ENCODE measurements at places on chromosomes 16 and 17.

DNA sequence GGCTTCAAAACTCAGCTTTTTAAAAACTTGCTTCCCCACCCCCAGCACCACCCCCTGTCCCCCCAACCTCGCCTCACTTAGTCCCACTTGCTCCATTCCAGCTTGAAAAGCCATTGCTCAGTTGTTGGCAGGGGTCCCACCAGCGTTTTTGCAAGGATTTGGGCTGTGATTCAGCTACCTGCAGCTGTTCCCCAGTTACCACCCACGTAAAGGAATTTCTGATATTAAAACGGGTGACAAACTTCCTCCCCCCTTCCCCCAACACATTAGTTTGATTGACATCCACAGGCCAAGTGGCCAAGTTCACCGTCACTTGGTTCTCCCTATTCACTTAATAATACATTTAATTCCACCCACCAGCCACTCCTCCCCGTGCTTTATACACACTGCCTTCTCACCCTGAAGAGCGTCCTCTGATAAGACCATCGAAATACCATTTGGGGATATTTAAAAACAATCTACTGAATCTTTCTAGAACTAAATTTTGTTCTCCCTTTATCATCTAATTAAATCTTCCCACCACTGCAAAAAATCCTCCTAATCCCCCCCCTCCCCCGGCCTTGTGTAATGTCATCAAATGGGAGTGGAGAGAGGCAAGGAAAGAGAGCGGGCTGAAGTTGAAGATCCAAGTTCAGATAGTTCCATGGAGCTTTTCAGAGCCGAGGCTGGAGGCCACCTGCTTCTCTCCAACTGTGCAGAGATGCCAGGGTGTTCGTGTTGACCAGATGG lies 55.1 kb downstream of the SOX9 start:
- no peak for DNase-seq

DNA sequence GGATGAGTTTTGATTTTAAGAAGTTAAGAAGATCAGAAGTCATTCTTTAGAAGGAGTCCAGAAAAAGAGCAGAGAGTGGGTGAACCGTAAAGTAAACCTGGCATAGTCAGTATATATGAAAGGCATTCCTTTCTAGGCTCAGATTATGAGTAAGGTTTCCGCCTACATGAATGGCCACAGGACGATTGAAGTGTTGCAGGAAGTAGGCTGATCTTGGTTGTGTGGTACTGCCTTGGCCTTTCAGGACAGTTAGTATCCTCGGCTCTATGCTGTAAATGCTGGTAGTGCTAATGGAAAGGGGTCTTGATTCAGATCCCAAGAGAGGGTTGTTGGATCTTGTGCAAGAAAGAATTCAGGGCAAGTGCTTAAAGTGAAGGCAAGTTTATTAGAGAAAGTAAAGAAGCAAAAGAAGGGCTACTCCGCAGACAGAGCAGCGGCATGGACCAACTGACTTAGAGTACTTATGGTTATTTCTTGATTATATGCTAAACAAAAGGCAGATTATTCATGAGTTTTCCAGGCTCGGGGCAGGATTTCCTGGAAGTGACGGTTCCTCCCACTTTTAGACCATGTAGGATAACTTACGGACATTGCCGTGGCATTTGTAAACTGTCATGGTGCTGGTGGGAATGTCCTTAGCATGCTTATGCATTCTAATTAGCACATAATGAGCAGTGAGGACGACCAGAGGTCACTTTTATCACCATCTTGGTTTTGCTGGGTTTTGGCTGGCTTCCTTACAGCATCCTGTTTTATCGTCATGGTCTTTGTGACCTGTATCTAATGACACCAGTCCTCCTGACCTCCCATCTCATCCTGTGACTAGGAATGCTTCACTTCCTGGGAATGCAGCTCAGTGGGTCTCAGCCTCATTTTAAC lies 164.8 kb downstream of the SNX29 start:
- no peak for DNase-seq

- DNase-seq: peak; percentile 80
Observed at GRCh38 chr17:78252111-78252634, 20.7 kb downstream of the TMEM235 start.

DNA sequence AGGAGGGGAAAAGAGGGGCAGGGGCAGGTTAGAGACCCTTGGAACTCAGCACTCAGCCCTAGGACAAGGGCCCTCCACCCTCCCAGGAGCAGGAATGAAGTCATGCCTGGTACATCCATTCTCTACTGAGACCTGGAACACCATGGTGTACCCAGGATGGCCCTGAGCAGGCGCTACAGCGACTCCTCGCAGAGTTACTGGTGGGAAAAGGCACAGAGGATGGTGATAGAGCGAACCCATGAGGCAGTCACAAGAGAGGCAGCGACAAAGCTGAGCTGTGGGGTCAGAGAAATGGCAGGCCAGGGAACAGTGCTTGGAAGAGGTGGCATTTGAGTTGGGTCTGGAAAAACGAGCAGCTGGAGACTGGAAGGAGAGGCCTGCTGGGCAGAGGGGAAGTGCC lies 37.5 kb downstream of the SRCIN1 start:
- DNase-seq: no peak

DNA sequence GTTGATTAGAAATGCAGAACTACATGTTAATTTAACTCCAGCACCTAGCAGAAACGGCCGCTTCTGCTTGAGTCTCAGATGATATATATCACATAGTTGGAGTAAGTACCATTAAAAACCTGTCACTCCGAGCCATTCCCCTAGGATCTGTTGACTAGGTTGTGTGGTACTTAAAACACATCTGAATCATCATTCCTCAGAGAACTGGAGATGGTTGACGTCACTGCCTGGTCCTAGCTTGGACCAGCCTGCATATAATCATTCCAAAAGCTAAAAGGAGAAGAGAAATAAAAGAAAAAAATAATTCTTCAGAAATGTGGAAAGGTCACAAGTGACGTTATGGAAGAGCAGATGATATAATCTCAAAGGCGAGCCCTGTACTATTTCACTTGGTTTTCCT lies 31.3 kb upstream of the RASL10B start:
- DNase-seq: no peak

- DNase-seq: no peak
Observed at GRCh38 chr17:75625813-75626486, 7.3 kb upstream of the SMIM5 start.

DNA sequence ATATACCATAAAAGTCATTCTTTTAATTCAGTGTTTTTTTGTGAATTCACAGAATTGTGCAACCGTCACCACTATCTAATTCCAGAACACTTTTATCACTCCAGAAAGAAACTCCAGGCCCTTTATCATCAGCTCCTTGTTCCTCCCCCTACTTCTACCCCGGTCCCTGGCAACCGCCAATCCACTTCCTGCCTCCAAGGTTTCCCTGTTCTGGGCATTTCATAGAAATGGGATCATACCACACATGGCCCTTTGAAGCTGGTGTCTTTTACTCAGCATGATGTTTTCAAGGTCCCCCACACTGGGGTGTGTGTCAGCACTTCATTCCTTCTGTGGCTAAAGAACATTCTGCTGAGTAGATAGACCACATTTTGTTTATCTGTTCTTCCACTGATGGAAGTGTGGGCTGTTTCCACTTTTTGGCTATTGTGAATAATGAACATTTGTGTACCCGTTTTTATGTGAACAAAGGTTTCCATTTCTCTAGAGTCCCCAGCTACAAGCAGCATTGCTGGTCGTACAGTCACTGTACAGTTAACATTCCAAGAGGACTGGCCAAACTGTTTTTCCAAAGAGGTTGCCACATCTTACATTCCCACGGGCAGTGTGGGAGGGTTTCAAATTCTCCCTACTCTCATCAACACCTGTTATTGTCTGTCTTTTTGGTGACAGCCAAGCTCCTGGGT lies 75.8 kb upstream of the ZNF469 start:
- no peak for DNase-seq

DNA sequence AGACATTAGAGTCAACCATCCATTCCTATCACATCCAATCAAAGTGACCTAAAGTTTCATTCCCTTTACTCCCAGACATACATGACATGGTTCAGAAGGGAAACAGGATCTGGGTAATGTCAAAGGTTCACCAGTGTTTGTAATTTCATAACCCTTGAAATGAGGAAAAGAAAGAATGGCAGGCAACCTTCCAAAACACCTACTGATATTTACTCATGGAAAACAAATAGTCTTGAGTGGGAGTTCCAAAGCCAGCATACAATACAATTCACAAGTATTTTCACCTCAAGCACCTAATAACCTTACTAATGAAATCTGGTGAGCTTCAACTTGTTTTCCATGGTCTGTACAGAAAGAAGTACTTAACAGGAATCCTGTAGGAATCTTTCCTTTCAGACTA lies 72.5 kb upstream of the AXIN2 start:
- DNase-seq: no peak

DNA sequence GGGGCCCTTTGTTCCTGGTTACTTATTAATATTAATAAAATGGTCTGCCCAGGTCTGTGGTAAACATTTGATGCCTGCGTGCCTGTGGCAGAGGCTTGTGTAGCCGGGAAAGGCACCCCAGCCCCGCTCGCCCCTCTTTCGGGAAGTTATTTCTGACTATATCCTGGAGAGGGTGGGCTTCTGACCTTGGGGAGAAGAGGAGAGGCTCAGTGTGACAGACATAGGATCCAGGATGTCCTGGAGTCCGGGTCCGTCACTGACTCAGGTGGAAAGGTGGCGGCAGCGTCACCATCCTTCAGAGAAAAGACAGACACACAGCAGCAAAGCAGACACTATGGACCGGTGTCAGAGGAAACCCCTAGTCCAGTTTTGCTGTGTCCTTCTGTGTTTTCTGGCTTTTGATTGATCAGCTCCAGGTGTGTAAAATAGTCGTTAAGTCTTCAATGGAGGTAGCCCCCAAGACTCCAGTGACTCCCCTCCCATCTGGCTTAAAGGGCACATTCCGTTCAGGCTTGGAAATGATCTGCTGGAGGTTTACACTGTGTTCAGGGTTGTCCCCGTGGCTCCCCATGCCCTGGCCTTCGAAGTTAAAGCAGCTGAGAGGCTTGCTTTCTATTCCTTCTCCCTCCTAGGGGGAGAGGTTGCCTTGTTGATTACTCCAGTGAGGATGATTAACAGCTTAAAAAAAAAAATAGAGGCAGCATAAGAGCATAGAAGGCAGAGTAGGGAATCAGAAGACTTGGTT lies 81.6 kb downstream of the CCDC182 start:
- no peak for DNase-seq

- no peak for DNase-seq
Observed at GRCh38 chr17:39538866-39539265, 68.9 kb downstream of the NEUROD2 start.

GRCh38 chr17:68993112-68993511 lies 37.9 kb upstream of the ABCA8 start:
- no peak for DNase-seq

DNA sequence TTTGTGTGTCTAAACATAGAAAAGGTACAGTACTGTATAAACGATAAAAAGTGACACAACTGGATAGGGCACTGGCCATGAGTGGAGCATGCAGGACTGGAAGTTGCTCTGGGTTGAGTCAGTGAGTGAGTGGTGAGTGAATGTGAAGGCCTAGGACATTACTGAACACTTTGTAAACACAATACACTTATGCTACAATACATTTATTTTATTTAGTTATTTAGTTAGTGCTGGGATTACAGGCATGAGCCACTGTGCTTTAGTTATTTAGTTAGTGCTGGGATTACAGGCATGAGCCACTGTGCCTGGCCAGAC lies 4.6 kb downstream of the CFAP20 start:
- no peak for DNase-seq

DNA sequence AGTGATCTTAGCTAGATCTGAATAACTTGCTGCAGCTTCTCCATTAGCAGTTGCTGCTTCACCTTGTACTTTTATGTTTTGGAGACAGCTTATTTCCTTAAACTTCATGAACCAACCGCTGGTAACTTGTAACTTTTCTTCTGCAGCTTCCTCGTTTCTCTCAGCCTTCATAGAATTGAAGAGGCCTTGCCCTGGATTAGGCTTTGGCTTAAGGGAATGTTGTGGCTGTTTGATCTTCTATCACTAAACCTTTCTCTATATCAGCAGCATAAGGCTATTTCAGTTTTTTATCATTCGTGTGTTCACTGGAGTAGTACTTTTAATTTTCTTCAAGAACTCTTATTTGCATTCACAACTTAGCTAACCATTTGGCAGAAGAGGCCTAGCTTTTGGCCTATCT lies 21.5 kb upstream of the TMEM92 start:
- no peak for DNase-seq

DNA sequence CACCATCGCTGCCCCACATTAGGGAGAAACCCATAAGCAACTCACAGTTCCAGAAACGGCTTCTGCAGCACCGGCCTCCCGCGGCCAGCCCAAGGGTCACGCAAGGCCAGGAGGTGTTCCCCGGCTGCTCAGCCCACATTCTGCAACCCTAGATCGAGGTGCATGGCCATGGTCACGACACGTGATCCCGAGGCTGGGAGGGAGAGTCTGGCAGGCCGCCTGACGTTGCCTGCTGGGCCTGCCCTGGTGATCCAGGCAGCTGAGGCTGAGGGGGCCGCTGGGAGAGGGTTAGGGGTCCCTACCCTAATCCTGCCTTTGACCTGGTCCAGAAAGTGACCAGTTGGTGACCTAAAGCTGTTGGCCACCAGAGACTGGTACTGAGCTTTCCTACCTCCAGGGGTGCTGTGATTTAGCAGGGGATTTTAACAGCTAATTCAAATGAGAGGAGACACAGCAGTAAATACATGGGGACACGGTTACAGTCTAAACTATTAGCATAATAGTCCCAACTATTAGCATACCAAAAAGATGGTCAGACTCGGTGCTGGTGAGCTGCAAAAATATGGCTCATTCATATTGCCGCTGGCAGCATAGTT lies 97.4 kb upstream of the CIBAR2 start:
- DNase-seq: no peak

DNA sequence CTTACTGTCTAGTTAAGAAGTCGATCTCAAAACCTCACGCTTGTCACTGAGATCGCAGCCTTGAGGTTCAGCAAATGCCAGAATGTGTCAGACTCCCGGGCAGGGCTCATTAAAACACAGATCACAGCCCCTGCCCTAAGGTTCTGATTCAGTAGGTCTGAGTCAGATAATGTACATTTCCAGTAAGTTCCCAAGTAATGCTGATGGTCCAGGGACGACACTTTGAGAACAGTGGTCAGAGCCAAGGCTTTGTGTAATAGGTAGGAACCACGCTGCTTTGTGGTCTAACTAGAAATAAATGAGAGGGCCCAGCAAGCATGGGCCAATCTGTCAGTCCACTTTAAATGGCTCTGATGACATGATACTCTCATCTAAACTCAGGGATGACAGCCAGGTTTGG lies 228.6 kb downstream of the ZFHX3 start:
- no peak for DNase-seq

- DNase-seq: no peak
Observed at GRCh38 chr17:66734186-66734943, 100.6 kb upstream of the CACNG5 start.
